ENCODE measurements at places on chromosomes 4 and X.

GRCh38 chr4:80009806-80010205 is 63.2 kb downstream of the ANTXR2 start:
- no peak for DNase-seq

DNA sequence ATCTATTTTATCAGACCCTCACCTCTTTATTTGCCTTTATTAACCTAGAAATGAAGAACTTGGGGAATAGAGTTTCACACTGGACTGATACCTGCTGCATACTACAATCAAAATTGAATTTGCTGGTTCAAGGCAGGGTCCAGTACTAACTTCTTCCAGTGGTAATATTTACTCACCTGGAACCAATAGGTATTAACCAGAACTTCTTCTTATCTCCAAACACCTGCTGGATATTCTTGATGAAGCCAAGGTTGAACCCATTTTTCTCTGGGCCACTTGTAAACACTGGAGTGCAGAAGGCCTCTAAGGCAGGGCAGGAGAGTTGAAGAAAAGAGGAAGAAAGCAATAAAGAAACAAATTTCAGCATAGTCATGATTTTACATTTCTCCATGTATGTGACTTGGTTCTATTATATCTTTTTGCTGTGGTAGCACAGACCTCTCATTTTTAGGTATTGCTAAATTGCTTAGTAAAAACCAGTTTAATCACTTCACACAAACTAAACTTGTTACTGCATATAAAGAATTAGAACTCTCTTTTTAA is 101.1 kb downstream of the ZDHHC15 start:
- no peak for DNase-seq

DNA sequence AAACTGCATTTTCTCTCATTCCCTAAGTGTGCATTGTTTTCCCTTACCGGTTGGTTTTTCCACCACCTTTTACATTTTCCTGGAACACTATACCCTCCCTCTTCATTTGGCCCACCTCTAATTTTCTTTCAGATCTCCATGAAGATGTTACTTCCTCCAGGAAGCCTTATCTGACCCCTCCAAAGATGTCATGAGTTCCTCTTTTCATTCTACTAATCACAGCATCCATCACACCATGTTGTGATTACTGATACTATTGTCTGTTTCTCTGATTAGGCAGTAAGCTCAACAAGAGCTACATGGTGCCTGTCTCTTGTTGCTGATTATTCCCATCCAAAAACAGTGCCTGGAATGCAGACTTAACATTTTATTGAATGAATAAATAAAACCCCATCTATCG is 2.9 kb upstream of the AFP start:
- DNase-seq = no peak

DNA sequence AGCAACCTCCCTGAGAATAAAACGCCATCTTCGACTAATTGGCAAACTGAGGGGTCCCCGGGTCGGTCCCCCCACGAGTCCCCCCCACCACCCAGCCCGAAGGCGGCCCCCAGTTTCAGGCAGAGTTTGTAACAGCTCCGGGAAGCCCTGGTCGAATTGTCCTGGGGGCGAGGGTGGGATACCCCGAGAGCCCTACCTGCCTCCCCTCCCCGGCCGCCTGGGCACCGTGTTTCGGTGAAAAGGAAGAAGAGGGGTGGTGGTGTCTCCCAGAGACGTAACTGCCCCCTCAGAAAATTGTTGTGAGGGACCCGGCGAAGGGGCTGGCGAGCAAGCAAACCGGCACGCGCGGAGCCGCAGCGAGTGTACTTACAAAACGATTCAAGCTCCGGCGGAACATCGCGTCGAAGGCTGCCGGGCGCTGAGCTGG is 1.2 kb downstream of the ATP11C start:
- DNase-seq = no peak

- DNase-seq = no peak
Observed at GRCh38 chr4:183905593-183906488, 734 bp downstream of the STOX2 start.

- DNase-seq = no peak
Observed at GRCh38 chrX:38770152-38770551, 31.1 kb upstream of the MID1IP1 start.

- DNase-seq = no peak
Observed at GRCh38 chr4:10371121-10371520, 86.1 kb downstream of the ZNF518B start.

DNA sequence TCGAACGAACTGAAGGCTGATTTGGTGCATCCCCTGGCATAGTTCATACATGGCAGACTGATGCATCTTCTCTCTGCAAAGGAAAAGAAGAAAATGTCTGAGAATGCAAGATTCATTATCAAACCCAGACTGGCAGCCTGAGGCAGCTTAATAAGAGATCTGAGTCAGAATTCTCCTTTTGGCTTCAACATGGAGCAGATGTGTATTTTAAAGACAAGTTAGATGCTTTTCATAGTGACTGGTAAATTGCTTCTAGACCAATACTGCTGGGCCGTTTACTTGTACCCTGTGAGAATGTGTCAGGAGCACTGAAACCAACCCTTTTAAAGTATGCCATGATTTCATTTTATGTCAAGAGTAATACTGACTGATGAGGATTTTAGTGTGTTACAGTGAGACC is 322.0 kb downstream of the NR3C2 start:
- DNase-seq = no peak

DNA sequence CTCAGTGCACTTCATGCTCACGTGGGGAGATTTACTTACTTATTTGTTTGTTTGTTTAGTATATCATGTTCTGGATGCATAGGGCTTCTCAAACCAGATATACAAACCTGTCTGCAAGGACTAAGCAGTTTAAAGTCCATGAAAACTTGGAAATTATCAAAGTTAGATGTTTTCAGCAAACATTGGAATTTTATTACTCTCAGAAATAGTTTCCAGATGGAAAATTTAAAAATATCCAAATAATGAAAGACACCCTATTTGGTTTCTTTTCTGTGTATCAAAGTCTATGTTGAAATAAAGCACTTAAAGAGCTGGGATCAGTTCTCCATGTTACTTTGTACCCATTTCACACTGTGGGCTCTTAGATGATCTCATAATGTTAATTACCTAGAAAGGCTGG is 312.1 kb downstream of the PPP1R2C start:
- no peak for DNase-seq

DNA sequence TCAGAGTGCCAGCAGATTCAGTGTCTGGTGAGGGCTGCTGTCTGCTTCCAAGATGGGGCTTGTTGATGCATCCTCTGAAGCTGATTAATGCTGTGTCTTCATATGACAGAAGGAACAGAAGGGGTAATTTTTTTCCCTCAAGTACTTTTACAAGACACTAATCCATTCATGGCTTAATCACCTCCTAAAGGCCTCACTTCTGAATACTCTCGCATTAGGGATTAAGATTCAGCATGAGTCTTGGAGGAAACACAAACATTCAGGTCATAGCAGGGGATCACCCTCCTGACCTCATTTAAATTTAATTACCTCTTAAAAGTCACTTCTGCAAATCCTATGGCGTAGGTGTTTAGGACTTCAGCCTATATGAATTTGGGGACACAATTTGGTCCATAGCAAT is 1145.5 kb upstream of the PCDH10 start:
- no peak for DNase-seq

DNA sequence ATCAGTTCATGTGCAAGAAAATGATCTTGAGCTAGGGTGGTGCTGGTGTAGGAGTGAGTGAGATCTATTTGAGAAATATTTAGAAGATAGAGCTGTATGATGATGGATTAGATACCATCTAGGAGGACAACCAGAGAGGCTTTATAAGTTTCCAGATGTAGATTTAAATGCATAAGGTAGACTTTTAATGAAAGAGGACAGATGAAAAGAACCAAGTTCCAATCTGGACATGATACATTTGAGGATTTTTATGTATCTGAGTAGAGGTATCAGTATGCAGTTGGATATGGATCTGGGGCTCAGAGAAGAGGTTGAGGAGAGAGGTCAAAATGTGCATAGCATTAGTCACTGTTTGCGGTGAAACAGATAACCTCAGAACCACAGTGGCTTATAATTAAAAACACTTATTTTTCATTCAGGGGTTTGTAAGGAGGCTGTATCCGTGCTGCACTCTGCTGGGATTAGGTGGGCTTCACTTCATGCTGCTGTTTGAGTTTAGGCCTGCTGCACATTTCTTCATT is 348.7 kb downstream of the BMPR1B start:
- DNase-seq = no peak

GRCh38 chrX:115939070-115939469 is 231.5 kb upstream of the AGTR2 start:
- no peak for DNase-seq

DNA sequence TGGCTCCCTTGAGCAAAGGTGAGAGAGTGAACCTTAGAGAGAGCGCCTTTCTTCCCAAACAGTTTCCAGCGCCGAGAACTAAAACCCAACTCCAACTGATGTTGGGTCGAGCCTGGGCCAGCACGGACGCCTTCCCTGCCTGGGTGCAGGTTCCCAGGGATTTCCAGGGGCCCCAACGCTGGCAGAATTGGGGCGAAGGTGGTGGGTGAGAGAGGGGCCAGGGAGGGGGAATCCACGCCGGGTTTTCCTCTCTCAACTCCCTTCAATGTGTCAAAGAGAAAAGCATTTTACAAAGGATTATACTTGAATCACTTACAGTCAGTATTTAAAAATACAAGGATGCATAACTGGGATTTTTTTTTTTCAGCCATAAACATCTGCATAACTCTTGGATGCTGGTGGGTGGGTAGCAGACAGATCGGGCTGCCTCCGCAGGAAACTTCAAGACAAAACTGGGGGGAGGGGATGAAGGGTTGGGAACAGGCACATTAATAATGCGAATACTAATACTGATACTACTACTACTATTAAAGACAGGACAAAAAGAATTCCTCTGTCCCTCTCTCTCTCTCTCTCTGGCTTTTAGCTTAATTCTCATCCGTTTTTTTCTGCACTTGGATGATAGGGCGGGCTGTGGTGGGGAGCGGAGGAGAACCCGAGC is 1.3 kb upstream of the ARX start:
- no peak for DNase-seq

GRCh38 chr4:106318511-106318910 is 2.2 kb downstream of the AIMP1 start:
- no peak for DNase-seq

DNA sequence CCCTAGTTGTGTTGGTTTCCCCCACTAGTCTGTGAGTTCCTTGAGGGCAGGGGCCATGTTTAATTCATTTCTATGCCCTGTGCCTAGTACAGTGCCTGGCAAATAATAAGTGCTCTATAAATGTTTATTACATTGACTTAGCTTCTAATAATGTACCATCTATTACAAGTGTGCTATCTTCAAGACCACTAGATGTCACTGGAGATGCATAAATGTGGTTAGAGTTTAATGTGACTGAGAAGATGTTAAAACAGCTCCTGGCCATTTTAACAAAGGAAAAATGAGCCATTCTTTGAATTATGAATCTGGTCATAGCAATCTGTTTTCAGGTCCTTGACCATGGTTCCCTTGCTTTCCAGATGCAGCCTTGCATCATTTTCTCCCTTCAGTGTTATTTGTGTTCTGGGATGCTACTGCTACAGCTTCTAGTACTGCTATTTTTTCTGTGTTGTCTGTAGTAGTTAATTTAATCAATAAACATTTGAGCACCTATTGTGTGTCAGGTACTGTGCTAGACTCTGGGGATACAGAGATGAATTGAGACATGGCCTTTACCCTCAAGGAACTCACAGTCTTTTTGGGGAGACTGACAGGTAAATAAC is 43.2 kb downstream of the SLC9A6 start:
- no peak for DNase-seq

DNA sequence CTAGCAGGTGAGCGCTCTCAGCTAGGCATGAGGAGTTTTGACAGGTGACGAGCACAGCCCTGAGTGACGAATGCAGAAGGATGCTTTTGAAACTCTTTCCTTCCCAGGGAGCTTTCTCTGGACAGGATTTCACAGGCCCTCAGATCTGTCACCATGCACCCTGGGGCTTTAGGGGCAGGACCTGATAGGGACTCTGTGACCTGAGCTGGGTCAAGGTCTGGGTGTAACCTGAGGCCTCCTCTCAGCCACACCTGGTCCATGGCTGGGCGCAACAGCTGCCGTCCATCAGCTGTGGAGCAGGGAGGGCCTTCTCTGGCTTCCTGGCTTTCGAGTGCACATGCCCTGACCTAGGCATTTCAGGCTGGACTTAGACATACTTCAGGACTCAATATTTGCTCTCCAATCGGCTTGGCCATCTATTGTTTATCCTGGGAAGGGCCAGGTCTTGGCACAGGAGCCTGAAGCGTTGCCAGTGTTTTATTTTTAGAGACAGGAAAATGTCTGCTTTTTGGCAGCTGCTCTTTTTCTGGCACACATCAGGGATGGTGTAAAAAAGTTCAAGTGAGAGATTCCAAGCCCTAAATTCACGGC is 56.4 kb downstream of the C4orf51 start:
- no peak for DNase-seq

- DNase-seq = no peak
Observed at GRCh38 chr4:86938771-86939520, 4.1 kb downstream of the AFF1 start.

- no peak for DNase-seq
Observed at GRCh38 chr4:140238351-140239056, 84.5 kb upstream of the MAML3 start.

DNA sequence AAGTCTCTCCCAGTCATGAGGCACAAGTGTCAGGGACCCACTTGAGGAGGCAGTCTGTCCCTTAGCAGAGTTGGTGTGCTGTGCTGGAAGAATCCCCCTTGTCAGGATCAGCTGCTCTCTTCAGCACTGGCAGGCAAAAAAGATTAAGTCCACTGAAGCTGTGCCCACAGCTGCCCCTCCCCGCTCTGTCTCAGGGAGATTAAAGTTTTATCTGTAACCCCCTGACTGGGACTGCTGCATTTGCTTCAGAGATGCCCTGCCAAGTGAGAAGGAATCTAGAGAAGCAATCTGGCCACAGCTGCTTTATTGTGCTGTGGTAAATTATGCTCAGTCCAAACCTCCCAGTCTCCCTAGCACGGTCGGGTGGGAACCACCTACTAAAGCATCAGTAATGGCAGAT is 37.4 kb upstream of the HEPH start:
- DNase-seq = no peak

All from stimulated activated CD8-positive, alpha-beta memory T cell treated with anti-CD3 and anti-CD28 coated beads, Interleukin-4, amount 100 ng/mL, for 4 hours (primary cell).